ENCODE measurements at places on chromosomes 5 and 9. TPM values are rescaled to one million over a fixed set of nuclear protein-coding genes. Genes with fewer than 3 reads are reported as not detected.

DNA sequence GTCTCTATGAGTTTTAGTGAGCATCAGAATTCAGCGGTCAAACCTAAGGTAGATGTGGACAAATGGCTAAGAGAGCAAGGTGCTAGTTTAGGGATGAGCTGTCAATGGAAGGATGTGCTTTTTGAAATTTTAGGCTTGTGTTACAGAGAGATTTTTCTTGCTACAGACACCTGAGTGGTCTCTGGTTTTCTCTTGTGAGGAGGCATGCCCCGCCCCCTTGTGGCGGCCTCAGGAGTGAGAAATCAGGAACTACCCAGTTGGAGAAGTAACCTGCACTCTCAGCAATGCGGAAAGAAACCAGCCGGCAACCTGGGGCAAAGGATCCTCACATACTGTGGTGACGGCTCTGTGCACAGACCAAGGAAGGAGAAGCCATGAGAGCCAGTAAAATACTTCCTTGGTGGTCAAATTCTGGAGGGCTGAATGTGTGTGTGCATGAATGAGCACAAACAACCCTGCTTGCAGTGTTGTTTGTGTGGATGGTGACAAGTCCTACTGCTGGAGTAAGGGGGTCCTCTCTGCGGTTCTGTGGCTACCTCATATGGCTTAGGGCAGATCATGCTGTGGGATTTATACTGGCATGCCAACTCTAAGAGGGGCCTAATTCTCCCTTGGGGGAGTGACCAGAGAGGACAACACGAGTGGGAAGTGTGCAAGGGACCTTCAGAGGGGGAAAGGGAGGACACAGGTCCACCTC lies 16.7 kb upstream of the HSD17B4 start:
- DNase-seq = peak; percentile 32

DNA sequence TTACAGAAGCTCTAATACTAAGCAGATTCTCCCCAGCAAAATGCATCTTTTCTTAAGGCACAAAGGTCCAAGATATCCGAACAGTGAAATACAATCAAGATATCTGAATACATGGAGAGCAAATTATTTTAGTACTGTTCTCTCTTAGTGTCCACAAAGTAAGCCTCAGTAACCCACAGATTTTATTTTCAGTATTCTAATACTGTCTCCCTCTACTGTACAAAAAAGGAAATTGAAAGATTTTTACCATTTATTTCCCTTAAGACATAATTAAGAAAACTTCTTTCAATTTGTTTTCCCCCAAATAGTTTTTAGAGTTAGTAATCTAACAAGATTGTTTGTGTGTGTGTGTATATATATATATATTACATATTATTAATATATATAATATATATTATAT lies 24.7 kb upstream of the NOL6 start:
- DNase-seq = no peak

DNA sequence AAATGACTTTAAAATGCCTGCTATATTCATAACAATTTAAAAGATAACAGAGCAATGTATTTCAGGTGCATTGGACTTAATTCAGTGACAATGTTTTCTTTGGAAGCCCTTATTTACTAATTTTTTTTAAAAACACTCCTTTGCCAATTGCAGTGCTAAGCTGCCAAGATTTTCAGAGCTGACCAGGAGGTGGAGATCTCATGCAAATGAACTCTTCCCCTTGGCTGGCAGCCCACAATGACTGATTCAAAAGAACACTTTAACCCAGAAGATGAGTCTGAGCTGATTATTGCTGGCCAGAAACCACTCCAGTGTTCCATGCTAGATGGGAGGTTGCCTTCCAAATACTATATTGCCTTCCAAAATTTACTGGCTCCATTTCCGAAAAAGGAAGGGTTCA lies 128.3 kb upstream of the CCNH start:
- peak; percentile 63 for DNase-seq

- peak; percentile 65 for DNase-seq
These were observed at the start of gene AK8 for GRCh38 chr9:132877824-132878694. Gene AK8 (minus strand): TSS chr9:132878284. CDS start chr9:132878255, 29 bp downstream.

DNA sequence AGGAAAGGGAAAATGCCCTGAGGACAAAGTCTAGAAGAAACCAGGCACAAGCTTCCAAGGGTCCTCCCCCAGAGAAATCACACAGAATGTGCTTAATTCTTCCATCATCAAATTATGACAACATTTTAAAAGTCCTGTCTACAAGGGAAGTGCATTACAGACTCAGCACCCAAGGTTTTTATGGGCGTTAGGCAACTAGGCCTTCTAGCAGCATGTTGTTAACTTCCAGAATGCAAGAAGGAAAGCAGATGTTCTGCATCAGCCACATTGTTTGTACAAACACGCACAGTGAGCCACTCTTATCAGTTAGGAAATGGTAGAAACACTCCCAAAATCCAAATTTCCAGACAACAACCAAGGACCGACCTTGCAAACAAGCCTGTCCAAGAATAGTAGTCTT lies 26.5 kb downstream of the SMC5 start:
- DNase-seq = no peak

DNA sequence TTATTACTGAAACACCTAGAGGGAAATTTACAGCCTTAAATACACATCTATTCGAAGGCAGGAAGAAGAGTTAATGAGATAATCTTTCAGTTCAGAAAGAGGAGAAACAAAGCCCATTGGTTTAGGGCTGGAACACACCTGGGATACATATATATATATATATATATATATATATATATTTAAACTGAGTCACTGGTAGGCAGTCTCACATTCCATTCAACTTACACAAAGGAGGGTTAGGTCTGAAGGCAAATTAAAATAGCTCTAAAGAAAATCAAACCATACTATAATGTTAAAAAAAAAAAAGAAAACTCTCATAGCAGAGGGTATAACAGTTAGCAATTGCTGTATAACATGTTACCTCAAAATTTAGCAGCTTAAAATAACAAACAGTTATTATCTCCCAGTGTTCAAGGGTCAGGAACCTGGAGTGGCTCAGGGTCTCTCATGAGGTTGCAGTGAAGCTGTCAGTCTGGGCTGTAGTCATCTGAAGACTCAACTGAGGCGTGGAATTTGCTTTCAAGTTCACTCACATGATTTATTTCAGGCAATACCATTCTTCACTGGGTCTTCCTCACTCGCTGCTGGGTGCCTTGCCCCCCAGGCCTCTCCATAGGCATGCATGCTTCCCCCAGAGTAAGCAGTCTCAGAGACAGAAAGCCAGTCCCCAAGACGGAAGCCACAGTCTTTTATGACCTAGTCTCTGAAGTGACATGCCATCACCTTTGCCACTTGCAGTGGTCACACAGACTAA lies 332.8 kb downstream of the NSG2 start:
- DNase-seq = no peak

DNA sequence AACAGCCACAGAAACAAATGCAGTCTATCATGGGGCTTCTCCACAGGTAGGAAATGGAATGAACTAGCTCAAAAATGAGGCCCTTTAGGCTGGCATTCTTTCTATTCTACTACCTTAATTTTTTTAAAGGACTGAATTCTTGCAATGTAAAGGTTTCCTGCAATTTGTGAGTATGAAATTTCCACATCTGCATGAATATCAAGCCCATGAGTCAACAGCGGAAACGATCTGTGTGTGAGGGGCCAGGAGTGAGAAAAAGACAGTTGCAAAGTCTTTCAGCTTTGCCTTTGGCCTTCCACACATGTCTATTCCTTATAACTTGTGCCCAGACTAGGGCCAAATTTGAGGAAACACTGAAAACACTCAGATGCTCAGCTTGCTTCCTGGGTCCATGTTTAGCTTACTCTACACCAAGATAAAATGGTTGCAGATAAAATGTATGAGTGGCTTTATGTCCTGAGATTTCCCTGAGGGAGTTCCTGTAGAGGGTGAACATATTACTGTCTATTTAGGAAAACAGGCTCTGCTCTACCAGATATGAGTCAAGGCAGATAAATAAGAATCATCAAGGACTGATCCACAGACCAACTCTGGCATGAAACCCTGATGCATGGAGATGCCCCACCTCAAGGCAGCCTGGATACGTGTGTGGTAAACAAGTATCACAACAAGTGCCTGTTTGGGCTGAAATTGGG lies 46.5 kb downstream of the RETREG1 start:
- no peak for DNase-seq

GRCh38 chr5:98050583-98050982 lies 722.9 kb upstream of the RGMB start:
- DNase-seq = peak; percentile 48

DNA sequence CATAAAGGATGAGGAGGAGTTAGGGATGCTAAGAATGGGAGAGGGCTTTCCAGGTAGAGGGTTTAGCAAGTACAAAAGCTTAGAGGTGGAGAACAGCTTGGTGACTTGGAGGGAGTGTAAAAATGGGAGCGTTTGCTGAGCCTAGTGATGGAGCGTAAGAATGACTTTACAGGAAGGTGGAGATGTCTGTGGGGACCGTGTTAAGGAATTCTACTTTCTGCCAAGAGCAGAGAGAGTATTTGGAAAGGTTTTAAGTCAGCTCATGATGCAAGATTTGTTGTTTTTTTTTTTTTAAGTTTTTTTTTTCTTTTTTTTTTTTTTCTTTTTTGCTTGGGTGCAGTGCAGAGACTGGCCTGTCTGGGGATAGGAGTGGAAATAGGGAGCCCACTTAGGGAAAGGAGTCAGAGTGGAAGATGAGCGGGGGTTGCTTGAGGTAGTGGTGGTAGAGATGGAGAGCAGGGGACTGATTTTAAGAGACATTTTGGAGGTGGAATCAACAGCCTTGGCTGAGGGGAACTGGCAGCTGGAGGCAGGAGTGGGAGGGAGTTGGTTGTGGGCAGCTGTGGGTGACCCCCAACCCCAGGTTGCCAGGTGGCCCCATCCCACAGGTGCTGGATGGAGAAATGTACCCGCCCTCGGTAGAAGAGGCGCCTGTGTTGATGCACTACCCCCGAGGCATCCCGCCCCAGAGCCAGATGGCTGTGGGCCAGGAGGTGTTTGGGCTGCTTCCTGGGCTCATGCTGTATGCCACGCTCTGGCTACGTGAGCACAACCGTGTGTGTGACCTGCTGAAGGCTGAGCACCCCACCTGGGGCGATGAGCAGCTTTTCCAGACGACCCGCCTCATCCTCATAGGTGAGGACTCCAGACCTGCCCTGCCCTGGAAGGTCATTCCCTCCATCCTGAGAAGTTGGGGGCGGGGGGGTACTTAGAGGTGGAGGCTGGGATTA lies 12.4 kb downstream of the PTGS1 start:
- no peak for DNase-seq

SLC45A2 gene
- total RNA-seq = under 0.01 TPM

CYSRT1 gene
- total RNA-seq = 1.3 TPM

EGFLAM gene
- total RNA-seq = 26.0 TPM

Measured in mammary epithelial cell (primary cell).